ENCODE measurements at places on chromosomes 2 and 18.

- DNase-seq, result no peak
These were observed 174.0 kb downstream of the ASB1 start for GRCh38 chr2:238600506-238601432.

DNA sequence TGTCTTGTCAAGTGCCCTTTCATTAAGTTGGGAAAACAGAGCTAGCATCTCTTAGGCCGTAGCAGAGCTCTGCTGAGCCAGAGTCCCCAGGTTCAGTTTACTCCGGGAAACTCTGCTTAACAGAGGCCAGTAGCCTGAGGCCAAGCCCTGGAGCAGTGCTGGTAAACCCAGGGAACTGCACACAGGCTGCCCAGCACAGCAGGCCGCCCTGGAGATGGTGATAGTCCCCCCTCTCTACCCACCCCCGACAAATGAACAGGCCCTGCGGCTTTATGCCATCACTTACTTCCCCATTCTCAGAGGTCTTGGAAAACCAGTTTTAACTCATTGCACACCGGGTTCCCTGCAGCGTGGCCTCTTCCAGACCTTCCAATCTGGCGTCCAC lies 3.5 kb downstream of the CNNM4 start:
- DNase-seq, result no peak

GRCh38 chr2:224221455-224221913 lies 180.4 kb downstream of the FAM124B start:
- no peak for DNase-seq

- DNase-seq, result no peak
These were observed 175.5 kb downstream of the AGAP1 start for GRCh38 chr2:235669269-235669831.

- DNase-seq, result no peak
These were observed 28.6 kb downstream of the KCMF1 start for GRCh38 chr2:84999553-84999955.

GRCh38 chr2:227890495-227891079 lies 19.2 kb downstream of the DAW1 start:
- DNase-seq, result no peak

DNA sequence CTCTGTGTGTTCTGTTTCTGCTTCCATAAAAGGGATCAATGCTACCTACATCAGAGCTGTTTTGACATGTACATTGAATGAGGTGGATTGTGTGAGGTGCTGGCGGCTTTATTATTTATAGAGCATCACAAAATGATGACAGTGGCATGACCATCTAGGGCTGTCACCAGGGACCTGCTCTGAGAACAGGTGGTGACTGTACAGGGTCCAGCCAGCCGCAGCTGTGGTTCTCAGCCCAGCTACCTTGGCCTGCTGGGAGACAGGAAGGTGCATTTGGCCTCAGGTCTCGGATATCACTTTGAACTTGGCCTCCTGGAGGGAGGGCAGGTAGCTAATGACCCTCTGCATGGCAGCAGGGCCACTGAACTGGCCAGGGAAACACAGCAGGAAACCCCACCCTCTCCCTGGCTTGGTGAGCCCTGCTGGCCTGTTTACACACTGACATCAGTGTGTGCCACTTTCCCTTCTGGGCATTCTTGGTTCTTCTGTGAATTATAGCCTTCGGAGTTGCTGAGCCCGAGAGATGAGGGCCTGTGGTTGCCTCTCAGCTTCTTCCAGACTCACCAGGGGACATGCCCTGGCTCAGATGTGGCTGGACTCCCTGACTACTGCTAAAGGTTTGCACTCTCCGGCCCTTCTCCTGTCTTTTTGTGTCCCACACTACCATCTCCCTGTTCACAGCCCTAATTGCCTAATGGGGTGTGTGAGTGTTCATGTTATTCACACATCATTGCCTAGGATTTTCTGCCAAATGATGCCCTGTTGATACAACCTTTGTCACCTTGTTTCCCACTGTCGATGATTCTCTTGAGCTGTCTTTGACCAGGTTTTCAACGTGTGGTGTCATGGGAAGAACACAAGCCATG lies 109.2 kb upstream of the RAB12 start:
- no peak for DNase-seq

DNA sequence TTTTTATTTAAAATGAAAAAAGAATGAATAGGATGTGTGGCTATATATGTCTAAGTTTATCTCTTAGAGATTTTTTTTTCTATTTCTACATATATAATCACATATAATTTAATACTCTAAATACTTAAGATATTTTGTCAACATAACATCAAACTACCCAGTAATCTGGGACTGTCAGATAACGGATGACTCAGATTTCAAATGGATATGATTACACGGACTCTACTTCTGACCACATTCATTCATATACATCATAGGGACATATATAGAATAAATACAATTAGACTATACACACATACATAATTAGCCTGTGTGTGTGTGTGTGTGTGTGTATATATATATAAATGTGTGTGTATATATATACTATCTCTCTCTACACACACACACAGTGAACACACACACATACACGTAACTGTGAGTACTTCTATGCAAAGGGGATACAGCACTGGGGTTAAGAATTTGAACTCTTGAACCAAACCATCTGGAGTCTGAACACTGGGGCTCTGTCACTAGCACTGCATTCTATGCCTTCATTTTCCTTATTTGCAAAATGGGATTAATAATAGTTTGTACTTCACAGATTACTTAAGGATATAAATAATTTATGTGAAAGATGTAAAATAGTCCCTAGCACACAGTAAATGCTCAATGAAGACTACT lies 59.5 kb downstream of the CHN1 start:
- DNase-seq, result no peak

GRCh38 chr2:209383212-209383611 lies 40.6 kb upstream of the MAP2 start:
- DNase-seq, result no peak

DNA sequence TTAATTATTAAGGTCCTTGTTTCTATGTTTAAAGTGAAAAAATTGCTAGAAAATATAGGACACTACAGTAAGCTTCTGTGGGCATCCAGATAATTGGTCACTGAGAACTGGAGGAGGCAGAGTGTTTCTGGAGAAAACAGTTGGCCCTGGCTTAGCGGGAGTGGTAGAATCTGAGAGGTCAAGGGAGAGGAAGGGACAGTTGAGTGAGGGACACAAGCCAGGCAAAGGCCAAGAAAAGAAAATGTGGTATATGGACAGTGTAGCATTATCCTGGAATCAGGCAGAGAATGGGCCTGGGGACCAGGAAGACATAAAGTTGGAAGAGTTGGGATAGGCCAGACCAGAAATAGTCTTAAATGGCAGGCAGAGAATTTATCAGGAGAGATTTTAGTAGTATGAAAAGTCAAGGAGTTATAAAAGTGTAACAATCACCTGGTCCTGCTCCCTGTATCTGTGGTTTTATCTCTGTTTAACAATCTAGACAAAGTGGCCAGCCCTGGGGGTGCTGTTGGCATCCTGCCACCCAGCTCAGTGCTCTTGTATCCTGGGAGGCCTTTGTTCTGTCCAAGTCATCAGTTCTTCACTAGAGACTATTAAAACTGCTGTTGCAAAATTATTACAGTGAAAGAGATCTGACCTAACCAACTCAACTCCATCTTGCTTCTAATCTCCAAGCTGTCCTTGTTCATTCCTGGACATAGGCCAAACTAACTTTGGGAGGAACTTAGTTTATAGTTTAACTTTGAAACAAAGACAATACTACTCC lies 15.4 kb upstream of the MSGN1 start:
- no peak for DNase-seq

- no peak for DNase-seq
These were observed 1287.5 kb upstream of the NXPH2 start for GRCh38 chr2:140067661-140068060.

Data from NCI-H2081 treated with DMSO at 0.1 percent for 48 hours (cell line).